Right lung (tissue), 10 donors: ENCODE measurements at places on chromosomes 3 and 15. TPM values are rescaled to one million over a fixed set of nuclear protein-coding genes. Genes with fewer than 3 reads are reported as not detected.

- no peak for DNase-seq
Measured at GRCh38 chr3:96266395-96267190, 547.8 kb upstream of the EPHA6 start.

DNA sequence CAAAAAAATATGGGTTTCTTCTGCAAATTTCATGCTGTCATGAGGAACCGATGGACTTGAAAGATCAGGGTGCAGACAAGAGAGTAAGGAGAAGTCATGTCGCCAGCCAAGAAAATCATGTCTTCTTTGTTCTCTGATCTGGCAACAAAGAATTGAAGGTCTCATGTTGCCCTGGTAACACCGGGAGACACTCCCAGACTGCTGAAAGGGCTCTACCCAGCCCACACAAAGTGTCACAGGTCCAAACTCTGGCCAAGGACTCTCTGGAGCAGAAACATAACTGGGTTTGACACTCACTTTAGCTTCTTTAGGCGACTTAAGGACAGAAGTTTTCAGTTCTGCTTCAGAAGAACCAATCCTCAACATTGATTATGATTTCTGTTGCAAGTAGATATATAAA, 42.9 kb downstream of the SIDT1 start:
- DNase-seq, result no peak

GRCh38 chr15:25717457-25718168, 145.5 kb downstream of the ATP10A start:
- no peak for DNase-seq

Gene RLBP1
- not detected for polyA plus RNA-seq

Gene ZNF80
- polyA plus RNA-seq, result 0.10 TPM

Gene SEMA3B
- 31.5 TPM for polyA plus RNA-seq

GRCh38 chr15:59313641-59314332, 58.9 kb downstream of the MYO1E start:
- DNase-seq, result peak; percentile 48

Gene MNS1
- polyA plus RNA-seq, result 21.8 TPM

DNA sequence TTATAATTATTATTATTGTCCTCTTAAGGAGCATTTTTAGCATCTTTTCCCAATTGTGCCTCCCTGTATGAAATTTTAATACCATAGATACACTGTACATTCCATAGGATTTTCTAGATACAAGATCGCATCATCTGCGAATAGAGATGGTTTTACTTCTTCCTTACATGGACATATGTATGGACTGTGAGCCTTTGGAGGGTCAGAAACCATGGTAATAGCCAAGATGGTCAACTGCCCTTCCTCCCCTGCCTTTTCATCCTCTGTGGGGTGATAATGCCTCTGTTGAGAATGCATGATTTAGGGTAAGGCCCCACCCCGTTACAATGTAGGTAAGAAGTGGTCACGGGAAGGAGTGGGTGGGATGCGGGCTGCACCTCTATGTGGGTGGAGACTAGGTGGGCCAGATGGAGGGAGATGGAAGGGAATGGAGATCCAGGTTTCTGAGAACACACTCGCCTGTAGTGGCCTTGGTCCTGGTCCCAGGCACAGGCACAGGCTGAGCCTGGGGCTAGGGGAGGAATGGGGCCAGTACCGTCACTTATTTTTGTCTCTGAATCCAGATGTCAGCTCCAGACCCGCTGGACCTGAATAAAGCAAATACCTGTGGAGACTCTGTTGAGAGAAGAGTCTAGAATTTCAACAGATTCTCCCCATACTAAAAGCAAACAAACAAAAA, 31.7 kb downstream of the GOLGA6A start:
- no peak for DNase-seq

GRCh38 chr3:72665103-72665502, 183.1 kb downstream of the SHQ1 start:
- no peak for DNase-seq

- peak; percentile 32 for DNase-seq
Measured at GRCh38 chr3:197791892-197792647, 1.0 kb downstream of the LRCH3 start.

GRCh38 chr15:52466134-52466701, 62.5 kb downstream of the MYO5A start:
- DNase-seq, result no peak

DNA sequence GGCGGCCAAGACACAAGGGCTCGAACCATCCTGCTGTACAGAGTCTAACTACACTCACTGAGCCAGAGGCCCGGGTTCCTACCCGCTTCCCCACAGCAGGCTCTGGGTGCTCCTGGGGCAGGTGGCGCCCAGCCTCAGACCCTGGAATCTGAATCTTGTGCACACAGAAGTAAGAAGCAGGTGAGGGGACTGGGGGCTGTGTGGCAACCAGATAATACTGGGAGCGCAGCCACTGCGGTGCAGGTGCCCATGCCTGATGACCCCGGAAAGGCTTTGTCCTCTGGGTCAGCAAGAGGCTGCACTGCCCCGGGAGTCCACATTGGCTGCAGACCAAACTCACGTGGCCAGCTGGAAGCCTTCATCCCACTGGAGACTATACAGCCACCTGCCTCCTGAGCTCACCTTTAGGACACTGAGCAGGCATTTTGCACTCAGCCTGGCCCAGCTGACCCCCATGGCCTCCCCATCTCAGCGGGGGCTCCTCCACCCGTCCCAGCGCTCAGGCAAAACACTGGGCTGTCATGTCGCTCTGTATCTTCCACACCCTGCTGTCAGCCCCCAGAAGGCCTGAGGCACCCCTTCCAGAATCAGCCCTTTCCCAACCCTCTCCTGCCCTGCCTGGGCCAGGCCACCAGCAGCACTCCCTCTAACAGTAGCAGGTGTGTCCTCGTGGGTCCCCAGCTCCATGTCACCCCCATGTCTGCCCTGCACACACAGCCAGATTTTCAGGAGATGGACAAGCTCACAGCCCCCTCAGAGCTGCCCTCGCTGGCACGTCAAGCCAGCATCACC, 101.0 kb upstream of the IQSEC1 start:
- no peak for DNase-seq

DNA sequence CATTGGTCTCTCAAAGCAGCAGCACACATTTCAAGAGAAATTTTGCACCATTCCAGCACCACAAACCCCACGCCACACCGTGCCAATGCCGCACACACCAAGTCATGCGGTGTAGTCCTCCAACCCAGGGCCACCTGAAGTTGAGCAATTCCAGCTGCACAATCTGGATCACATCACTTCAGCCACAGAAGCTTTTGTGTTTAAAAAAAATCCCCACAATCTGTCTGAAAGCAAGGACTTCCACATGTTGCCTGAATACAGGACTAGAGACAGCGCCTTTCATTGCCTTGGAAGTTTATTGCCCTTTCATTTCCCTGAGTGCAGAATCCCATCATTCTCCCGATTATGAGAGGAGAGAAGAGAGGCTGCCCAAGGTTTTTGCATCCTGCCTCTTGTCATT, 175.6 kb upstream of the BCL6 start:
- no peak for DNase-seq

DNA sequence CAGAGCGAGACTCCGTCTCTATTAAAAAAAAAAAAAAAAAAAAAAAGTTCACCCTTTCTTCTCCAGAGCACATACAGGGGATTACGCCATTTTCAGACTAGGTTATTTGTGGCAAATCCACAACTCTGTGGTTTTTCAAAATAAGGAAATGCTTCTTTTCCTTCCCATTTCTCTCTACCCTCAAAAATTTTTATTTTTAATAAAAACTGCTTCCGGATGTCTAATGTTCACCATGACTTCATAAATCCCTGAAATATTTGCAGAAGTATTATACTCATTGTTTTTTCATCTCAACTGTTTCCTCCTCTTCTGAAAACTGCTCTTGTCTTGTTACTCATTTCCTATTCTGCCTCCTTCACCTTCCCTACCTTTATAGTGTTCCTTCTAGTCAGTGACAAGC, 45.0 kb upstream of the SLC12A8 start:
- DNase-seq, result no peak

Gene CNTN6
- polyA plus RNA-seq, result 7.4 TPM

Gene SLC2A2
- polyA plus RNA-seq, result not detected
